ENCODE measurements at places on chromosomes 1 and 21.

DNA sequence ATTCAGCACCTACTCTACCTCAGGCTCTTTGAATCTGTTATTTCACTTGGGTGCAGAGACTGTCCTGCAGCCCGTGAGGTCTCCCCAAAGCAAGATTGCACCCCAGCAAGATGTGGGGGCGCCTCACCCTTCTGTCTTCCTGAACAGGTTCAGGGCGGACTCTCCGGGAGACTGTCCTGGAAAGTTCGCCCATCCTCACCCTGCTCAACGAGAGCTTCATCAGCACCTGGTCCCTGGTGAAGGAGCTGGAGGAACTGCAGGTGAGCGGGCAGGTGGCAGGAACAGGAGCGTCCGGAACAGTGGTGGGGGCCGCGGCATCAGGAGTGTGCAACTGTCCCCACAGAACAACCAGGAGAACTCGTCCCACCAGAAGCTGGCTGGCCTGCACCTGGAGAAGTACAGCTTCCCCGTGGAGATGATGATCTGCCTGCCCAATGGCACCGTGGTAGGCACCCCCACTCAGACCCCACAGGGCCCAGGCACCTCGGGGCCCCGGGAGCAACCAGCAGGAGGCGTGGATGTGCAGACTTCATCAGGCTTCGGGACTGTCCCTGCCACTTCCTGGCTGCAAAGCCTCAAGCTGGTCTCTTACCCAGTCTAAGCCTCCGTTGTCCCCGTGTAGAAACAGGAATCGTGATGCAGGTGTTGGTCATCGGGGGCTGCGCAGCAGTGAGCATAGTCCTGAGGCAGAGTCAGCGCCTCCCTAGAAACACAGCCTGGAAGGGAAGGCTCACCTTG is 5.9 kb upstream of the MTFR1L start:
- no peak for DNase-seq

- peak; percentile 82 for DNase-seq
These were observed 55.4 kb upstream of the HOOK1 start for GRCh38 chr1:59759156-59759925.

DNA sequence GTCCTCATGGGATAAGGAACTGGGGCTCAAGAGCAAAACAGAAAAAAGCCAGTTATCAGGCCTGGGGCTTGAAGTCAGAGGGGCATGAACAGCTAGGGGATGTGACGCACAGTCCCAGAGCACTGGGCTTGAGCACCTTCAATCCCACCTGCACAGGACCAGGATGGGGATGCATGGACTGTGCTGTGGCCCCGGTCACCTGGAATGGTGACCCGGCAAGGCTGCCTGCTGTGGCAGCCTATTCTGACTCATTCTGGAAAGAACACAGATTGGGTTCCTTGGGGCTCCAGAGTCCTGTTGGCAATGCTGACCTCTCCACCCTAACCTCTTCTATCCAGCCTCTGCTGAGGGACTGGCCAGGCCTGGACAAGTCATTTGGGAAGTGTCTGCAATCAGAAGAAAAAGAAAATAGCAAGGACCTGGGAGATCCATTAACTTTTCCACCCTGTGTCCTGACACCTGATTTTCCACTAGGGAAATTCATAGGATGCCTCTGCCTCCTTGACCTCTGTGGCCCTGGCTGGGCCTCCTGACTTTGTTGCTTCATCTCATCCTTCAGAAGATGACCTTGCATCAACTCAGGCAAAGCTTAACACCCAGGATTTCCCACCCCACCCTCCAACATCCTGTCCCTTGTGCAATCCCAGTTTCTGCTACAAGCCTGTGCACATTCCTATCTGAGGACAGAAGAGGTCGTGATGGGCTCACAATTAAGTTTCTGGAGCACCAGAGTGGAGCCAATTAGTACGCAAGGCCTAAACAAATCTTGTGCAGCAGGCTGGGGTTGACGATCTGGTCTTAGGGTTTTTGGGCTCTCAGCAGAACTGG is 17.9 kb upstream of the FMOD start:
- DNase-seq: peak; percentile 86

DNA sequence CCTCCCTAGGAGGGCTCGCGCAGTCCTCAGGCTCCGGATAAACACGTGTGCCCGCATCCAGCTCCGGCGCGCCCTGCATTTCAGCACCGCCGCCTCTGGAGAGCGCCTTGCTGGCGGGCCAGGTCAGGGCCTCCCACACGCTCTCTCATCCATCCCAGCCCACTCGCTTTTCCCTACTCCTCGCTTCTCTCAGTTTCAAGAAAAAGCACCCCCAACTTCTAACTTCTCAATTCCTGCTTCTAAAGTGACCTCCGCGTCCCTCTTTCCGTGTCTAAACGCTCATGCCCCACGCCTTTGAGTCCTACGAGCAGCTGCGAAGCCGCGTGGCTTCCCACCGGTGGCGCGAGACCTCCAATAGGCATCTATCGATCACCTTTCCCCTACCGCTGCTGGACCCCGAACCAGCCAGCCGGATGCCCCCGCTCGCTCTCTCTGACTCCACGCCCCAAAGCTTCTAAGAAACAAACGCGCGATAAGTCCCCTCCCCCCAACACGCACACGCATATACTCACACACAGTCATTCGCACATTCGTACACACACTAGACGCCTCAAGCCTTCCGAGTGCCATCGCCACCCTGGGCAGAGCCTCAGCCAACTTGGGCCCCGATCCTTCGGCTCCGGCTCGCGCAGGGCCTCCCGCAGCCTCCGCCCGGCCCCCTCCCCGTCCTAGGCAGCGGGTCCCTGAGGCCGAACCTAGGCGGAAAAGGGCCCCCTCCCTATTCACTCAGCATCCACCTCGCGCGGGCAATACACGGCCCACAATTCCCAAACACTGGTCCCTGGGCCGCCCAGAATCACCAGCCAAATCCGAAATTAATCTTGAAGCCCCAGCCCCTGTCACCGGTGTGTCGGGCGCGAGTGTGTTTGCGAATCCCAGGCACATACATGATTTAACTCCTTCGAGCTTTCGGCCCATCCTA is 1.1 kb downstream of the NMNAT2 start:
- DNase-seq: peak; percentile 46

DNA sequence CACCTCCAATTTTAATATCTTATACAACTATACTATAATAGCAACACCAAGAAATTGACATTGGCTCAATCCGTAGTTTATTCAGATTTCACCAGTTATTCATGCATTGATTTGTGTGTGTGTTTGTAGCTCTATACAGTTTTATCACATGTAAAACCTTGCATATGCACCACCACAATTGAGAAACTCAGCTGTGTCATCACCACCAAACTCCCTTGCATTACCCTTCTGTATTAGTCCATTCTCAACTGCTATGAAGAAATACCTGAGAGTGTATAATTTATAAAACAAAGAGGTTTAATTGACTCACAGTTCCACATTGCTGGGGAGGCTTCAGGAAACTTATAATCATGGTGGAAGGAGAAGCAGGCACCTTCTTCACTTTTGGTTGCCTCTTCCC is 162.1 kb downstream of the PATJ start:
- no peak for DNase-seq

GRCh38 chr1:53219711-53220110 is 723 bp downstream of the CZIB start:
- DNase-seq: no peak

DNA sequence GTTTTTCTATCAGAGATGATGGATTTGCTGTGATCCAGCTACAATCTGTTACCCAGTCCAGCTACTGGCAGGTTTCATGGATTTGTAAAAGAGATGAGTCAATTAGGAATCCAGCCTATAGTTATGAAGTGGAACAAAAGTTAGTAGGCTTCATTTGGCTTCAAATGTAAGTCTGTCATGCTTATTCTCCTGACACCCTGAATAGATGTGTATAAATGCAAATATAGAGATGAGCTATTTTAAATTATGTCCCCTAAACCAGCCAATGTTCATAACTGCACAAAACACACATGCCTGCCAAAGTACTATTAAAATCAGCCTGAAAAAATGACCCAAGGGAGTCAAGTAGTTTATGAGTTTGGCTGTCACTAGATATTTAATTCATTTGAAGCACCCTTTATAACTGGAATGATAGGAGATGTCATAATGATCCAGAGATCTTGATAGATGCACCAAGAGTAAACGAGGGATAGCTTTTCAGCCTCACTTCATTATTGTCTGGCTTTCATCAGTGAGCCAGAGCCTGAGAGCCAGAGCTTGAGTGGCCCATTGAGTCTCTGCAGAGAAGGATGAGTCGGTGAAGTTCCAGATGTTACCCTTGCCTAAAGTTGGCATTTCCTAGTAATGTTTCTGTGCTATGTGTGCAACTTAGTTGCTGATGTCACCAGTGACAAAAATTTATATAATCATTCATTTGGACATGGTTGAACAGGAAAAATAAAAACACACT is 11.8 kb upstream of the NTMT2 start:
- DNase-seq: no peak

DNA sequence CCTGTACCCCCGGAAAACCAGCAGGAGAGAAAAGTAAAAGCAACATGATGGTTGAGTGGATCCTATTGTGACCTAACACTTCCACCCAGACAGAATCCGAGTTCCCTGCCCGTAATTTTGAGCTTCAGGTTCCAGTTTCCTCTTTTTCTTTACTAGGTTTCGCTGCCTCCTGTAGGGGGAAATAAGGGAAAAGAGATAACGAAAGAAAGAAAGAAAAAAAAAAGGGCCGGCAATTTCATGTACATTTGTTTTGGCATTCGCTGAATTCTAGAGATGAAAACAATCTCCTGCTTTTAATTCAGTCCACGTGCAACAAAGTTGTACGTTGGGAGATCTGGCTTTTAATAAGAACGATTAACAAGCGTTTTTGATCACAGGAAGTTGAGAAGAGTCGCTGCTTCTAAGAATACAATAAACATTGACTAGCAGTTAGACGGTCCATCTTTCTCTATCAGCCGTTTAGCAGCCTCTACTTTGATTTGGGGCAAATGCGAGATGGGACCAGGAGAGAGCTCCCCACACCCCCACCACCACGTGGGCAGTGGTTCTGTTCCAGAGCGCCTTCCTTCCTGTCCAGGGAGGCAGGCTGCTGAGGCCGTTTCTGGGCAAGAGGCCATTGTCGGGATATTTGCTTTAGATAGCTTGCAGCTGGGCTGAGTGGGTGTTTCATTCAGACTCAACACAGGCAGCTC is 155.9 kb upstream of the RUNX1 start:
- peak; percentile 82 for DNase-seq

- no peak for DNase-seq
These were observed 453 bp downstream of the PABPC4 start for GRCh38 chr1:39576016-39576657.

GRCh38 chr21:45435405-45435981 is 30.5 kb downstream of the COL18A1 start:
- DNase-seq: no peak

GRCh38 chr1:229127301-229127700 is 143.6 kb upstream of the RAB4A start:
- peak; percentile 35 for DNase-seq

GRCh38 chr1:167137793-167138510 is 44.1 kb downstream of the STYXL2 start:
- DNase-seq: no peak

DNA sequence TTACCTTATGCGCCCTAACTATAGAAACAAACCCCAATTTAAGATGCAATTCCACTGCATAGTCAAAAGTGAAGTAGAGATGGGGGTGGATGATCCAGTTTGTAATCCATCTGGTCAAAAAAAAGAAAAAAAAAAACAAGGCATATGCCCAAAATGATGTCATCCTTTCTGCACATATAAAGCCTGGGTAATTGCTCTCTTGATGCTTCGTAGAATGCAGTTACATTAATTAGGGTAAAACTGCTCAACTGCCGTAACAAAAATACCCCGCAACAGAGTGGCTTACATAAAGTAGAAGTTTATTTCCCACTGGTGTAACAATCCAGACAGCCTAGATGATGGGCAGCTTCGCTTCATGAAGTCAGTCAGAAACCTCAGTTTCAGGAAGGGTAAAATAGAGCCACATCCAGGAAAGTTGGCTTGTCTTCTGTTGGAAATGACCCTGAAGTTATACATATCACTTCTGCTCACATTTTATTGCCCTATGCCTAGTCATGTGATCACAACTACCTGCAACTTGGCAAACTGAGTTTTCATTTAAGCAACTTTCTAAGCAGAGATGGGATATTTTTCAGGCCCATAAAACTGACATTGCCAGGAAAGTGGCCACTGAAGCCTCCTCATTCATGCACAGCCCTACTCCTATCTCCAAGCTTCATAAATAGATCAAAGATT is 221.7 kb downstream of the C1orf94 start:
- DNase-seq: no peak

GRCh38 chr1:209653915-209654351 is 1.7 kb upstream of the LAMB3 start:
- no peak for DNase-seq

DNA sequence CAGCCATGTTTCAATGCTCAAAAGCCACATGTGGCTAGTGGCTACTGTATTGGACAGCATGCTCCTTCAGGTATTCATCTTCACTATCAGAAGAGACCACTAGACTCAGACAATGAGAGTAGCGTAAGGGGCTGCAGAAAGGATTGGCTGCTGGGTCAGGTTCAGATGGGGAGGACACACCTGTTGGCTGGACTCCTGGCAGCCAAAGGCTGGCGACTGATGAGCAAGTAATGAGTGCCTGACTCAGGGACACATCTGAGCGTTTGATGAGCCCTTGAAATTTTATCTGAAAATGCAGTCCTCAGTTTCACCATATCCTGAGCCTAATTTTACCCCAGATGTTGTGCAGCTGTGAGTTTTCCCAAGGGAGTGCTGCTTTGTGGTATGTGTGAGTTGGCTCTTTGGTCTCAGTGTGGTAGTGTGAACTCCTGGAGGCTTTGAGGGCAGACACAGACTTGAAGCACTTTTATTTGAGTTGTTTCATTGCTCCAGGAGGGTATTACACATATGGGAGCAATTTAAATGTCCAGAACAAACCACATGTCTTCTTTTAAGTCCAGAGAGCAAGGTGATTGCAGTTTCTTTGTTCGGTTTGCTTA is 9.6 kb downstream of the ST6GALNAC3 start:
- peak; percentile 61 for DNase-seq

- DNase-seq: peak; percentile 61
These were observed 106.2 kb downstream of the RUNX1 start for GRCh38 chr21:34942911-34943310.

DNA sequence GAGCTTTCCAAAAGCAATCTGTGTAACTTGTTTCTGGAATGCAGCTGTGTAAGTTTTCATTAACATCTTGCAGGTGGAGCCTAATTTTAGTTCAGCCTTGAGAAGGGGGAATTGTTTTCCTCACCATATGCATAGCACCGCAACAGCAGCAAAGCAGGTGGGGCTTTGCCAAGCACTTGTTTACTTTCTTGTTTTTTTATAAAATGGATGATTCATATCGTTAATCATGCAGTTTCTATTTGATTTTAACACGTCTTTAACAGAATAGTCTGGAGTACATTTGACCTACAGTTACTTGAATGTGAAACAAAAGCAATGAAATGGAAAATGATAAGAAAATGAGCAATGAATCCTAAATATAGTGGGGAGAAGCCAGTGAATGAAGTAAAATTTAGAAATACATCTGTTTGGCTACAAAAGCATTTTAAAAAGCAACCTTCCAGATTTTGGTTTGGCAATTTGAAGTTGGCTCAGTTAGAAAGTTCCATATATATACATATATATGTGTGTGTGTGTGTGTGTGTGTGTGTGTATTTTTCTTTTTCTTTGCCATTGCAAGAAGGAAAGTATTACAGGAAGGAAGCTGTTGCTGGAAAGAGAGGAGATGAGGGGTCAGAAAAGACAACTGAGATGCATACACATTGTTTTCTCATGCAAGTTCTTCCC is 119.0 kb upstream of the ADGRL2 start:
- DNase-seq: peak; percentile 31

GRCh38 chr1:6691507-6691906 is 10.1 kb downstream of the DNAJC11 start:
- no peak for DNase-seq
